ENCODE measurements at places on chromosomes 16 and 17.

GRCh38 chr17:40516581-40517285, 15.3 kb upstream of the TNS4 start:
- no peak for DNase-seq

DNA sequence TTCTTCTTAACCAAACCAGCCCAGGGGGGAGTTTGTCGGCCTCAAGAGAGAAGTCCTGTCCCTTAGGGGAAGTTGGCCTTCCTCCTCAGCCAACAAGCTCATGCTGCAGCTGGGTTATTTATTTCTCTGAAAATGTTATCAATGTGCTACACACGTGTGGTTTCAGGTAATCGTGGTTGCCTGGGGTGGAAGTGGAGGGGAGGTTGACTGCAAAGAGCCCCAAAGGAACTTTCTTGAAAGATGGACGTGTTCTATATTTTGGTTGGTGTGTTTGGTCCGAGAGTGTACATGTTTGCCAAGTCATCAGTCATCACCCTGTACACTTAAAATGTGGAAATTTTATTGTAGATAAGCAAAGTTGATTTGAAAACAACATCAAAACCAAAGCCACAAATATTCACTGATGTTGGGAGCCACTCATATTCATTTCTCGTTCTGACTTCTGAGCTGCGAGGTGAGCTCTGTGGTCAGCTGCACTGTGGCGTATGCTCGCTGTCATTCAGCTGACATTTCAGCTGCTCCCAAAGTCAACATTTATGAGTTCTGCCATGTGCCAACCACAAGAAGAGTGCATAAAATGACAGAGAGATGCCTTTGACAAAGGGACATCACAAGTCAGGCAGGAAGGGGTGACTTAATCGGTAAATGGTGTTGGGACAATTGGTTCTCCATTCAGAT, 26.5 kb upstream of the ADGRG1 start:
- no peak for DNase-seq

DNA sequence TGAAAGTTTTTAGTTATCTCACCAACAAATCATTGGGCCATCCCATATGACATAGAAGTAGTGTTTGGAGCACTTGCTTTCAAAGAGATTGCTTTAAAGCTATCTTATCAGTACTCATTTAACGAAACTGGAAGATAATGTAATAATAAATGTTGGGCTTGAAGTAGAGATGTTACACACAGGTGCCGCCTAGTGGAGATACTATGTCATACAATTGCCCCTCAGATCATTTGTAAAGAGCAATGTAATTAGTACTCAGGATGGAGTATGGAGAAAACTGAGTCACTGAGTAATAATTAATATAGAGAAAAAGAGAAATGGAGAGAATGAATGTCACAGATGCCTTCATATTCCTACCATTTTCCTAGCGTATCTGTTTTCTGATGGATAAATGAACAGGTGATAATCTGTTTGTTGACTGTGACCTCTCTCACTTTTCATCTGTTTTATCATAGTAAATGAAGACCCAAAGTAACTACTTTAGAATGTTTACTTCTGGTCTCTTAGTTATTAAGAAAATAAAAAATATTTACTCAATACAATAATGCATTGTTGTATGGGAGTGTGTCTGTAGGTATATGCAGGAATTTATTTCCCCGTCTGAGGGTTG, 80.4 kb downstream of the EFCAB5 start:
- peak; percentile 31 for DNase-seq

DNA sequence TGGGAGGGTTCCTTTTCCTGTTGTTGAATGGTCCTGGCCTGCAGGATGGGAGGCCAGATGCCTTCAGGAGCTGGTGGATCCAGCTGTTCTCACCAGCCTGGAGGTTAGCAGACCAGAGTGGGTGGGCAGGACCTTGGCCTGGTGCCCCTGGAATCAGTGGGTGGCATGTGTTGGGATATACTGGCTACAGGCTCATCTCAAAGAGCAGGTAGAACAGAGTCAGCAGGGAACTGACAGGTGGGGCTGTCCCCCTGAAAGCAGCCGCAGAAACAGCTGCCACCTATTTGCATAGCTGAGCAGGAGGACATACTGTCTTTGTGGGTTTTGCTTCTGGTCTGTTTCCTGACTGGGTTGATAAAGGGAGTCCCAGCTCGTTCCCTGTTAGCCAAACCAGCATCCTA, 144.1 kb downstream of the RAB11FIP4 start:
- no peak for DNase-seq

GRCh38 chr17:60720763-60721531, 43.3 kb downstream of the BCAS3 start:
- DNase-seq: peak; percentile 49

DNA sequence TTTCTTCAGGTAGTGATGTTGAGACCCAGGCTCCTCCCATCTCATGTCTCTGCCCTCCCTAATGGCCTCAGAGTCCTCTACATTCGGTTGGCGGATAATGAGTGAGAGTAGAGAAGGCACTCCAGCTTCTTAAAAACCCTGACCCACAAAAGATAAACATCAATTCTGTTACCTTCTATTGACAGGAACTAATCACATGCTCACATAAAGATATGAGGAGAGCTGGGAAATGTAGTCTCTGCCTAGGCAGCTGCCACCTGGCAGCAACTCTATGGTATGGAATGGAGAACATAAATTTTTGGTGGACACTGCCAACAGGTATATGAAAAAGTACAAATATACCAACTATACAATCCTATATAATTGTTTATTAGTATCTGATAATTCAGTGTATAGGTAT, 110.7 kb upstream of the HLF start:
- no peak for DNase-seq

- no peak for DNase-seq
Measured at GRCh38 chr16:72840631-72841381, 207.1 kb downstream of the ZFHX3 start.

- no peak for DNase-seq
Measured at GRCh38 chr16:10895053-10895946, 18.3 kb downstream of the CIITA start.

DNA sequence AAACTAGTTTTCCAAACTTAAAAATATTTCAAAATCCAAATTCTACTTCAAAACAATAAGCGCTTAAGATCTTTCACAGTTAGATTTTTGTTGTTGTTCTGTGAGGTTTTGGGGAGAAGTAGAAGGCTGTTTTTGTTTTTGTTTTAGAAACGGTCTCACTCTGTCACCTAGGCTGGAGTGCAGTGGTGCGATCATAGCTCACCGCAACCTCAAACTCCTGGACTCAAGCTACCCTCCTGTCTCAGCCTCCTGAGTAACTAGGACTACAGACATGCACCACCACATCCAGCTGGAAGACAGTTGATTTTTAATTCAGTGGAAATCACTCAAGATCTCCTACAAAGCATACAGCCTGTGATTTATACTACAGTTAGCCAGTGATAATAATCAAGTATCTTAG, 2.7 kb downstream of the SHCBP1 start:
- no peak for DNase-seq

DNA sequence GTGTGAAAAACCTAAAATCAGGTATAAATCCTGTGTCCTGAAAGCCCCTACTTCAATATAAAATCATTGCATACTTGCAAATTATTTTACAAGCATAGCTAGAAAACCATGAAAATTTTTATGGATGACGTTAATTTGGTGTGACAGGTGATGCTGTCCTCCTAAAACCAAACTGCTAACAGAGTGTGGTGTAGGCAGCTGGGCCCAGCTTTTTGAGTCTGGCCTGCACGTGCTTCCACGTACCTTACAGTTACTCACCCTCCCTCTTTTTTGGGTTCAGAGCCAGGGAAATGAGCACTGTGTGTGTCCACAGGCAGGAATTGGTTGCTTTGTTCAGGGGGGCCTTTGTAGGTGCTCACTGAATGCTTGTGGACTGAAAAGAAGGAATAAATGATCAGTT, 36.4 kb downstream of the CLEC16A start:
- DNase-seq: no peak

GRCh38 chr16:25063102-25063501, 47.9 kb upstream of the ARHGAP17 start:
- no peak for DNase-seq

GRCh38 chr17:27552276-27552732, 78.7 kb upstream of the LGALS9 start:
- no peak for DNase-seq

DNA sequence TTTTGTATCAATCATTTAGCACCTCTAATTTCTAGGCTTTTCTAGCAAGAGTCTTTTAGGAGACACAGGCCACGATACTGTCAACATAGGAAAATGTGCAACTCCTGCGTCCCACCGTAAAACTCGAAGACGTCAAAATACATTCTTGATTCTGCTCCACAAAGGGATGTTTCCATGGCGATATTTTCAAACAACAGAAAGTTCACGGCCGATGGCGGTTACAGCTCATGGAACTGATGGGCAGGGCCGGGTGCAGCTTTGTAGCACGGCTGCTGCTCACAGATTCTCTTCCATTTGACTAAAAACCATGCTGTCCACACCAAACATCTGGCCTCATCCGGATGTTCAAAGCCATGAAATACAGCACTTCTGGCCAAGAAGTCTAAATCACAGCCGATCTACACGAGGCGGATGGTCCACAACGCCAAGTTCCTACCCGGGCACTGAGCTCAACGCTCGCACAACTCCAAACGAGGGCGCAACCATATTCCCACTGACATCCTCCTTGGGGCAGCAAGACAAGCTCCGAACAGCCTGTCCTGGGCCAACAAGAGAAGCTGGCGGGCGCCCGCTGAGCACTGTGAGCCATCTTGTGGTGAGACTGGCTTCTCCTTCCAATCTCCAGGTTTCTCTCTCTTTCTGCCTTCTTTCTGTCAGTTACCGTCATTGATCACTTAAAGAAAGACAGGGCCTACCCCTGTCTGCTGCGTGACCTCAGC, 79.8 kb downstream of the ZNF778 start:
- no peak for DNase-seq

DNA sequence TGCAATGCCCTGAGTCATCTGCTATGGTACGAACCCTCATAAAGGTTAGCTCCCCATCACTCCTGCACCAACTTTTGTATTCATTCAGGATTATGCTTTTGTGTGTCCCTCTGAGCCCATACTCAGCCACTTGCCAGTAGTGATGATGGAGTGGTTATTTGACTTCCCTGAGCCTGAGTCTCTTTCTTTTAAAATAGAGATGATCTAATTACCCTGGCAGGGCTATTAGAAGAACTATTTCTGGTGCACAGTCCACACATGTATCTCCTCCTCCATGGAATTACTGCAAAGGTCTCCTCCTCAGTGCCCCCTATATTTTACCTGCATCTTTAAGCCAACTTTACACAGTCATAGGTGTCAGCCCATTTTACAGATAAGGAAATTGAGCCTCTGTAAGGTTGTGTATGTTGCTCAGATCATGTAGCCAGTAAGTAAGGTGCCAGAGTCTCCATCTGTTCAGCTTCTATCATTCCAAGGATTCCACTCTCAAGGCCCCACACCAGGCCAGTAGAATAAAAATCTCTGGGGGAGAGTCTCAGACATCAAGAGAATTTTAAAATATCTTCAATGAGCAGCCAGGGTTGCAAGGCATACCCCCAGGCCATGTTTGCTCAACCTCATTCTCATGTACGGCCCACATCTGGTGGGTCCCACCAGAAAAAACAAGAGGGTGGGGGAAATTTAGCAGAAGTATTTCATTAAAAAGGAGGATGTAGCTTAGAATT, 333.7 kb upstream of the HSBP1 start:
- DNase-seq: no peak

- no peak for DNase-seq
Measured at GRCh38 chr17:18851201-18851600, 6.7 kb upstream of the PRPSAP2 start.

- DNase-seq: no peak
Measured at GRCh38 chr17:58390884-58391283, 26.4 kb downstream of the RNF43 start.

DNA sequence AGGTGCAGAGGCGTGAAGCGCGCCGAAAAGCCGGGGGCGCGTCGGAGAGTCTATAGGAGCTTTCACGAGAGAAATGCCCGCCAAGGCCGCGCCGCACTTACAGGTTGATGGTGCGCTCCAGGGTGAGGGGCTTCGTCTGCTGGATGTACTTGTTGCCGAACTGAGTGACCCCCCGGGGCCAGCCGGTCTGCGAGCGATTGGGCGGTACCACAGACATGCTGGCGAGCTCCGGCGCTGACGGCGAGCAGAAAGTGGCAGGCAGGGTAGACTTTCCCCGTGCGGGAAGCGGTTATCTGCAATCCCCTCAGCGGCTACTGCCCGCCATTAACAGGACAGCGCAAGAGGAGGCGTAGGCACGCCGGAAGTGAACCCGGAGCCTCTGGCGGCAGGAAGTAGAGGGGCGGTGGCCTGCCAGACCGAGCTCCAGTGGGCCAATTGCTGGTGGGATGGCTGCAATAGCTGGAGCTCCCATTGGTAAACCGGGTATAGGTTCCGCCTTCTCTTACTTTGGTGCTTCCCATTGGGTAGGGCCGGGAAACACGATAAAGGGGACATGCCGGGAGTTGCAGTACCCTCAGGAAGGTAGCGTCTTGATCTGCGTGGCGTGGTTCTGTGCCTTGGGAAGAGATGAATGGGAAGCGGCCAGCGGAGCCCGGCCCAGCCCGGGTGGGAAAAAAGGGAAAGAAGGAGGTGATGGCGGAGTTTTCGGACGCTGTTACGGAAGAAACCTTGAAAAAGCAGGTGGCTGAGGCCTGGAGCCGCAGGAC, at the start of the genes NUDT21 and OGFOD1:
TSS of gene NUDT21 (minus strand) at position 347 of the 767 bp plus-strand sequence. CDS start at position 217, 130 bp downstream.
TSS of gene OGFOD1 (plus strand) at position 569 of the 767 bp plus-strand sequence. CDS start at position 628, 59 bp downstream.
- DNase-seq: peak; percentile 96

DNA sequence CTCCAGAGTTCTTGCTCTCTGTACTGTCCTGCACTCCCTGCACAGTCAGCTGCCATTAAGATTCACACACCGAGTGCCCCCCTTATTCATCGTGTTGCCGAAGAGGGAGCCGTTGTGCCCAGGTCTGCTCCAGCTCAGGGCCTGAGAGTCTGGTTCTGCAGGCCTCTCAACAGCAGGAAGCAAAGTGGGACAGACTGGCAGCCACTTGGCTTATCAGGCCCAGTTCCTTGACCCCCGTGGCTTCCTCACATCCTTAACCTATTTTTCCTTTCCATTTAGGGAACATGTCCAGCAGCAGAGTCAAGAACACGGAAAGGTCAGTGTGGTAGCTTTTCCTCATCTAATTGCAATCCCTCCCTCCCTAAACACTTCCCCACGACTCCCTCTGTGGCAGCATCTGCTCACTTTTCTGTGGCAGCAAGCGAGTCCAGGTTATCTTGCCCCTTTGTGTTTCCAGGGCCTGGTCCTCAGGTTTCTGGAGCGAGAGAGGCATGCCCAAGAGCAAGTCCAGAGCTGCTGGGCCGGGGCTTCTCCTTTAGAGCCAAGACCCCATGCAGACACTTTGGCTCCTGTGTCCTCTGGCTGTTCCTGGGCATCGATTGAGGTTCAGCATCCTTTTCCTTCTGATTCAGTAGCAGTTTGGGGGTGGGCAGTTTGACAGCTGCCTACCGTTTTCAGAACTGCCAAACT, 22.1 kb upstream of the ADAM11 start:
- DNase-seq: no peak

DNA sequence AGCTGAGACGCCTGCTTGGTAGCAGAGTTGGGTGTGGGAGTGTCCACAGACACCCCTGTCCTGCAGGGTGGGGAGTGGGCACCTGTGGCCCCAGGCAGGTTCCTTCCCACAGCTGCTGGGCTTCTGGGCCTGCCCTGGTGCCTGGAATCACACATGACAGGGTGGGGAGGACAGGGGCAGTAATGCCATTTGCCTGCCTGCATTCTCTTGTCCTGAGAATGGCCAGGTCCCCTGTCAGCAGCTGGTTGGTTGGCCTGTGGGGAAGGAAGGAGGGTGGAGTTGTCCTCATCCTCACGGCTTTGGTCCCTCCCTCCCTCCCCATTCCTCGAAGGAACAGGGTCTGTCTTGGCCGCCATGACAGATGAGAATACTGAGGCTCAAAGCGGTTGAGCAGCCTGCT, 5.2 kb downstream of the PRSS53 start:
- DNase-seq: no peak

- peak; percentile 52 for DNase-seq
Measured at GRCh38 chr17:5587438-5588032, 3.2 kb upstream of the NLRP1 start.

Measured in HFF-Myc (cell line).